Effector CD8-positive, alpha-beta T cell (primary cell): ENCODE measurements at places on chromosomes 4 and X.
A peak's percentile ranks its signal among the peaks of the same experiment; 100 is the strongest.

- DNase-seq, result no peak
Observed at GRCh38 chr4:84691170-84691691, 108.3 kb downstream of the CDS1 start.

DNA sequence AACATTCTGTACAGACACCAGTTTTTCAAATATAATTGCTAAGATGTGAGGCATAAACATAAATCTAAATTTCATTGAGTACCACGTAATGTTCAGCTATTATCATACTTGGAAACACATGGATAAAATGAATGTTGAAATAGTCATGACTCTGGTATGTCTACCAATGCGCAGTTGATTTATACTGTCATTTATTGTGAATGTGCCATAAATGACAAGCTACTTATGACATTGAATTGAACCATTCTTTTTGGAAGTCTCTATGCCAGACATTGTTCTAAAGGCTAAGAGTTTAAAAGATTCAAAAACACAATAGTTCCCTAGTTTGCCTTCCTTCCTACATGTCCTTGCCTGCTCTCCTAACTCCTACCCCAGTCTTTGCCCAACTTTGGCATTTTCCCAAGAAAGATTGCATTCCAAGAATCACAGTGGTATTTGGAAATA, 96.6 kb upstream of the DMD start:
- DNase-seq, result no peak

DNA sequence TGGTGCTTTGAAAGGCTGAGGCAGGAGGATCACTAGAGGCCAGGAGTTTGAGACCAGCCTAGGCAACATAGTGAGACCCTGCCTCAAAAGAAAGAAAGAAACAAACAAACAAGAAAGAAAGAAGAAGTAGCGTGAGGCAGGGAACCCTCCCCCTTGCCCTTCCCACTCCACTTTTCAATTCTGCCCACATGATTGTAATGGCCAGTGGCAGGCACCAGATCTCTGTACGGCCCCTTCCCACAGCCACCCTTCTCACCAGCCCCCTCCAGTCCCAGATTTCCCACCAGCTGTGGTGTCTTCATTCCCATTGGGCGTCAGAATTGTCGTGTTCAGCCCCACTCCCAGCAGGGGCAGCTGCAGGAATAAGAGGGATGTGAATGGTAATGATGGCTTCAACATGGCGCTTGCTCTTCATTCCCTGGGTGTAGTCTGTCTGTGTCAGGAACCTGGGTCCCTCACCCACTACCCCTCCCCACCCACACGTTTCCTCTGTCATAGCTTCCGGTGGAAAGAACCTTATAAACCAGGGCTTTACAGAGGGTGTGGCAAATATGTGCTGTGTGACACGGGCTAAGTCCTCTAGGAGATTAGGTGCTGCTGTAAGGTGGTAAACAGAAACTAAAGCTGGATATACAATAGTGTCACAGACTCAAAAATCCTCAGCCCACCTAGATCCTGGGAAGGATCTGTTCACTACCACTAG, at the start of gene IL2RG:
Gene IL2RG (minus strand): TSS at position 437 of the 703 bp plus-strand sequence. CDS start 38 bp downstream, at position 399.
- peak; percentile 66 for DNase-seq

DNA sequence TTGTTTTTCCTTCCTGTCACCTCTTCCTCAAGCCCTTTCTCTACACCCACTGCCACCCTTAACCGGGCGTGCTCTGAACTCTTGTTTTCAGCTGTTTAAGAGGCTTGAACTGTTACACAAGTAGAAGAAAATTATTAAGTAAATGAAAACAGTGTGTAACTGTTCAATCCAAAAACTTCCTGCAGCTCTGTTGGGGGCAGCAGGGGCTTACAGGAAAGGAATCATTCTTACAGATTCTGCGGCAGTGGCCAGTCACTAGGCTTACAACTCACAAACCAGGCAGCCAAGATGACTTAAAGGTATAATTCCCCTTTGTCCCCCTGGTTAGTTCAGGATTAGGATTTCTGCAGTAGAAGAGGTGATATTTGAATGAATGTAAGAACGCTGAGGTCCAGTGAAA, 70.2 kb upstream of the ETNPPL start:
- DNase-seq, result no peak

- no peak for DNase-seq
Observed at GRCh38 chr4:100838286-100838685, 320.5 kb upstream of the EMCN start.

DNA sequence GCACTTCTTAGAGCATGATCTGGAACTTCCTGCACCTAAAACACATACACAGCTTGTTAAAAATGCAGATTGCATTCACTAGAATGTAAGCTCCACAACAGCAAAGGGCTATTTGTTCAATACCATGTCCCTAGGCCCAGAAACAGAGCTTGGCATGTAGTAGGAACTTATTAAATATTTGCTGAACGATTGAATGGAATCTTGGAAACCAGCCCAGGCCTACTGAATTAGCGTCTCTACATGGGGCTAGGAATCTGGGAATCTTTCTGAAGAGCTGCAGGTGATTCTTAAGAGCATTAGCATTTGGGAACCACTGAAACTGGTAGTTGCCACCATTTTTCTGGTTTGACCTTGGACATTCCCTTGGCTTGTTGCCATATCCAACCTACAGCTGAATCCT, 234.1 kb downstream of the STIM2 start:
- no peak for DNase-seq

- no peak for DNase-seq
Observed at GRCh38 chrX:119516157-119516702, 48.0 kb downstream of the SLC25A5 start.

DNA sequence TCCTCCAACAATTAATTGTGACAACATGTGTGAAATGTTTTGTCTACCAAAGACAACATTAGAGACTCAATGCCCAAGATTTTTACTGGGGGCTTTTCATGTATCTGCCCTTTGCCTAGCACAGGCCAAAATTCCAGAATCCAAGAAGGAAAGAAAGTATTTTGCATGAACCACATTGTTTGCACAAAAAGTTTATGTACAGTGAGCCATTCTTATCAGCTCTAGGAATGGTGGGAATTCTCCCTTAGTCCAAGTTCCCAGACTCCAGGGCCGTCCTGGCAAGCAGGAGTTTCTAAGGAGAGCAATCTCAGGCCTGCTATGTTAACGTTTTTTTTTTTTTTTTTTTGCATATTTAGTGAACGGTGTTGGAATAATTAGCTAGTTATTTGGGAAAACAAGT, 21.6 kb downstream of the GPRASP1 start:
- DNase-seq, result no peak

GRCh38 chrX:132395026-132395425, 93.8 kb downstream of the MBNL3 start:
- no peak for DNase-seq

- no peak for DNase-seq
Observed at GRCh38 chr4:25446611-25447010, 69.5 kb downstream of the ANAPC4 start.

GRCh38 chrX:134172588-134173259, 64.3 kb upstream of the CCDC160 start:
- peak; percentile 31 for DNase-seq

DNA sequence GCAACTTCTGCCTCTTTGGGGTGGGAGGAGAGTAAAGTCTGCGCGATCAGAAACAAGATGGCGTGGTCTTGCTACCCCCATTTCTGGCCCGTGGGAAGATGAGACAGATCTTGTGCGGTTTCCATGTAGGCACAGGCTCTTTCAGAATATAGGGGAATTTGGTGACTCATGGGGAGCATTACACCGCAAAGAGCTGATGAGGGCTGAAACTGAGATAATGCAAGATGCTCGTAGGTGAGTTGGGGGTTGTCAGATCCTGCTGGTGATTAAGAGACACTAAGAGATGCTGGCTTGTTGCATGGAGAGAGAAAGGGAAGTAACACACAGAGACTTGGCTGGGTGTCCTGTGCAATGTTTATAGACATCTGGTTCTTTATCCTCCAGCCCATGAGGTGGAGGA, 1.5 kb downstream of the EVC start:
- DNase-seq, result no peak

DNA sequence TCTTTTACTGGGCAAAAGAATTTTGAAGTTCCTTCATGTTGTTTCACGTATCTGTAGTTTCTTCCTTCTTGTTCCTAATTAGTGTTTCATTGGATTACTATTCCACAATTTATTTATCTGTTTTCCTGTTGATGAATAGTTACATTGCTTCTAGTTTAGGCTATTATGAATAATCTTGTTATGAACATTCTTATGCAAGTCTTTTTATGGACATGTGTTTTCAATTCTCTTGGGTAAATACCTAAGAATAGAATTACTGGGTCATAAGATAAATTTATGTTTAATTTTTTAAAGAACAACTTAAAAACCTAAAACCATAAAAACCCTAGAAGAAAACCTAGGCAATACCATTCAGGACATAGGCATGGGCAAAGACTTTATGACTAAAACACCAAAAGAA, 70.9 kb upstream of the RXFP1 start:
- no peak for DNase-seq

GRCh38 chr4:65917486-65917885, 247.2 kb upstream of the EPHA5 start:
- no peak for DNase-seq

GRCh38 chr4:13627178-13627605, 333 bp downstream of the BOD1L1 start:
- peak; percentile 21 for DNase-seq

DNA sequence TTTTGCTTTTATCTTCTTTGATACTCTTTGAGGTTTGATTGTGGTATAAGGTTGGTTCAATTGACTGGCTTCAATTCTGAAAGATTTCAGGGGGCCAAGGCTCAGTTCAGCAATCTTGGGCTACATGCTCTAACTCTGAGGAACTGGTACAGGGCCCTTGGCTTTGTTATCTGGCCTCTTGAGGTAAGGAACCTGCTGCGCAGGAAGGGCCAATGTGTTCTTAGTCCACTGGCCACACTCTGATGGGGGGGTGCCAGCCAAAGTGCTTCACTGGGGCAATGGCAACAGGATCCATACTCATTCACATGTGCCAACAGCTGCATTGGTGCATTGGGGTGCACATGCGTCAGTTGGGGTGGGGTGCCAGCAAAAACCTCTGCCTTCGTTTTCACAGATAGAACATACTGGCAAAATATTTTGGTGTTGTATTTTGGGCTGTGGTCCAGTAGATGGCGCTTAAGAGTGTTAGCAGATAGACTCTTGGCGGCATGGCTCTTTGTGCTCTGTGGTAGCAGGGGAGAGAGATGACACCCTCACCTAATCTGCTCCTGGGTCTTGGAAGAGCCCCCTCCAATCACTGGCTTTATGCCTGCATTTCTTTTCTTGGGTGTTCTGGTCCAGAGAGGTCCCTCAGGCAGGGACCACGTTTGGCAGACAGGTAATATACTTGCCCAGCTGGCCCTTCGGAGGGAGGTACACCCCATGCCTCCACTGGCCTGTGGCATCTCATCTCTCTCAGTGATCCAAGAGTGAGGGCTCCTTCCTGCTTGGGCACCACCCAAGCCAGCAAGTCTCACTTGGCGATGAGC, 42.9 kb downstream of the NDST3 start:
- no peak for DNase-seq

- DNase-seq, result peak; percentile 33
Observed at GRCh38 chr4:102761296-102761701, 531 bp upstream of the MANBA start.

DNA sequence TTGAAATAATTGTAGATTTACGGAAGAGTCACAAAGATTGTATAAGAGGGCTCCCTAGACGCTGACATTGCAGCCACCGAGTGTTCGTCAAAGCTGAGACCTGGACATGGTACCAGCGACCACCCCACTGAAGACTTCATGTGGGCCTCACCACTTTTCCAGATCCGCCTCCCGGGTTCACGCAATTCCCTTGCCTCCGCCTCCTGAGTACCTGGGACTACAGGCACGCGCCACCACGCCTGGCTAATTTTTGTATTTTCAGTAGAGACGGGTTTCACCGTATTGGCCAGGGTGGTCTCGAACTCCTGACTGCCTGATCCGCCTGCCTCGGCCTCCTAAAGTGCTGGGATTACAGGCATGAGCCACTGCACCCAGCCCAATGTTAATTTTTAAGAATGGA, 29.7 kb downstream of the CPLX1 start:
- DNase-seq, result no peak

DNA sequence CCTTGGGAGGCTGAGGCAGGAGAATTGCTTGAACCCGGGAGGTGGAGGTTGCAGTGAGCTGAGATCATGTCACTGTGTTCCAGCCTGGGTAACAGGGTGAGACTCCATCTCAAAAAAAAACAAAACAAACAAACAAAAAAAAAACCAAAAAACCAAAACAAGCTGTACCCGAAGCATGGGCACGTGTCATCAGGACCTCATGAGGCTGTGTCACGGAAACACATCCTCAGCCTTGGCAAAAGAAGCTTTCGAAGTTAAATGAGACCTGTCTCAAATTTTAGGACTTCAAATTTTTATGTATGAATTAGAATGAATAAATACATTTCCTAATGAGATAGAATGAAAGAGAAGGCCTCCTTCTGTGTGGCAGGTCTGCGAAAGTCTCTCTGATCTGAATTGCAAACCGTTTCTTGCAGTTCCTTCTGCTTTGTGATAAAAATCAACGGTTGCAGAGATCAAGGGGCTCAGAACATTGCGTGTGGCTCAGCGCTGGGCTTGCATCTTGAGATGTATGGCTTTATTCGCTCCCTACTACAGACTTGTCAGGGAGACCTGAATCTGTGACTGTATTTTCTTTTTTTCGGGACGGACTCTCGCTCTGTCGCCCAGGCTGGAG, 19.5 kb upstream of the CRLF2 start:
- no peak for DNase-seq

DNA sequence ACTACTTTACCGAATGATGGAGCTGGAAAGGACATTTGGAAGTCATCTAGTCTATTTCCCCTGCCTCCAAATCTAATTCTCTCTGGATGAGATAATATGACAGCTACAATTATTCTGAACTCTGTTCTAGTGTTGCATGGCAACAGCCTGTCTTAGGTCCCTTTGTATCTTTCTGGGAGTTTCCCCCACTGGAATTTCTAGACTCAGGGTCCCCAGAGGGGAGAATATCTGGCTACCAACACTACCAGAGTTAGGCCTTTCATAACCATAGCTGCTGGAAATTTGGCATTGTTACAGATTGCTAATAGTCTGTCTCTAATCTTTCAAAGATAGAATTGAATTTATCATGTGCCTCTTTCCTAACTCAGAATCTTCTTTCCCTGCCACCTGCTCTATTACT, 4.5 kb downstream of the MSN start:
- DNase-seq, result no peak

DNA sequence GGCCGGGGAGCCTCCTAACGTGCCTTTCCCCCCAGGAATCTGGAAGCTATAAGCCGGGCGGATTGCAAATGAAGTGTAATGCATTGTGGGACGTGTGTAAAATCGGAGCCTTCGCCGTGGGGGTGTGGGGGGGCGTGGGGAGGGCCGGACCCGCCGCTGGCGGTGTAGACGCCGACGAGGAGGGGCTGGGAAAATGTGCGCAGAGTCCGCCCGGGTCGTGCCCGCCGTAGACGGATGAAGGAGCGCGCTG, 1.3 kb downstream of the STOX2 start:
- no peak for DNase-seq

- DNase-seq, result no peak
Observed at GRCh38 chr4:141459020-141459419, 177.4 kb upstream of the IL15 start.

GRCh38 chr4:53935780-53936179, 128.6 kb downstream of the CHIC2 start:
- no peak for DNase-seq

- DNase-seq, result no peak
Observed at GRCh38 chr4:183097231-183098018, 1.6 kb upstream of the WWC2 start.

GRCh38 chr4:18209448-18209847, 187.9 kb upstream of the LCORL start:
- no peak for DNase-seq

- DNase-seq, result no peak
Observed at GRCh38 chrX:81120936-81121371, 80.8 kb downstream of the HMGN5 start.
